ENCODE measurements at places on chromosomes 2 and 18.
A peak's percentile ranks its signal among the peaks of the same experiment; 100 is the strongest.

- DNase-seq = no peak
These were observed 146.6 kb downstream of the CDH19 start for GRCh38 chr18:66457245-66457644.

- DNase-seq = no peak
These were observed 382.3 kb upstream of the NT5C1B start for GRCh38 chr2:18971628-18972027.

DNA sequence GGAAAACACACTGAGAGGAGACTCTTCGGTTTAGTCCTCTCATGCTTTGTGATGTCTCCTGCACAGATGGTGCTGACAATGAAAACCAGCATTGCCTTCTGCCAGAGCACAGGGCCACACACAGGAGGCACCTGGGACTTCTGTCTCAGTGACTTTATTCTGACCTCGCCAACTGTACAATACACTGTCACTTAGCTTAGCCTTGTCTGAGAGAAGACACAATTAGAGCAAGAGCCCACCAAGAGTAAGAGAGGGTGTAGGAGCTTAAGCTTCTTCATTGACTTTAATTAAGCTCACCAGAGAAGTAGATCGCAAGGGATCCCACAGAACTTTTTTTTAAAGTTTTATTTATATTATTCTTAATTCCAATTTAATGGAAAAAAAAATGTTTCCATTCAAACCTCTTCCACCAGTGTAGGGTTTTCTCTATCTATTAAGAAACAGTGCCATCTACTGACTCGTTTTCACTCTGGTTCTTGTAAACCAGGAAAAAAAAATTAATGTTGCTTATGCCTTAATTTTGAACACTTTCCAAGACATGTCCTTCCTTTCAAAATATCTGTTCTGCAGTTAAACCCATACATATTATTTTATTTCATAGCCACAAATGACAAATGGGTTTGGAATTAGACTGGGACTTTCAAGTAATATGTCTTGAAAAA lies 42.4 kb upstream of the DDX18 start:
- DNase-seq = no peak

DNA sequence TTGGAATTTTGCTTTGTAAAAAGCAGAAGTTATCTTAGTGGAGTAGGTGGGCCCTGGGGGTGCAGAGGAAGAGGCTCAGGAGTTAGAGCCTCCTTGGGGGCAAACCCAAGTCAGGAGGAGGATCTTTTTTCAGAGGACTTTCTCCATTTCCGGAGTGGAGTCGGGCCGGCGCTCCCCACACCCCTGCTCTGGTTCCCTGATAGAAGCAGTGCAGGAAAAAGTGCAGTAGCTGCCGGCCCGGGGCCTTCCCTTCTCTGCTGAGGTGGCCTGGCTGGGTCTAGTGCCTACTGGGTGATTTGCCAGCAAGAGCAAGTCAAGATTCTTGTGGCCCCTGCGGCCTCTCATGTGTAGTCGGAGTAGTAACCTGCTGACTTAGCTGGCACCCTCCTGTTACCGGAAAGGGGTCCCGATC lies 124.2 kb upstream of the HS6ST1 start:
- DNase-seq = no peak

- no peak for DNase-seq
These were observed 102.3 kb upstream of the CYRIA start for GRCh38 chr2:16767789-16768476.

GRCh38 chr18:77733292-77733903 lies 483.8 kb downstream of the GALR1 start:
- no peak for DNase-seq

DNA sequence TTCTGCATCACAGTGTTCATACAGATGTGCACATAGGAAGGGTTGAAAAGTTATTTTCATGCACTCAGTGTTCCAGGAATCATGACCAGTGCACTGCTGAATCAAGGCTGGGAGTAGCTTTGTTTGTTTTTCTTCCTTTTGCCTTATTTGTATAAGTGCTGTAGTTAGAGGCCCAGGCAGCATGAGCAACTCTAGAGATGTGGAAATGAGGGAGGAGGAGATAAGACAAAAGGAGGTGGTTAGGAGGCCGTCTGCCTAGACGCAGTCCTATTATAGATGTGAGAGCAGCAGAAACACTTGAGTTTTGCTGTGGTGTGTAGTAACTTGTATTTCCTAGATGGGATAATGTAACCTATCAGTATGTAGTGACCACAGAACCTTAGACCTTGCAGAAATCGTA lies 264.3 kb upstream of the RASGRP3 start:
- no peak for DNase-seq

GRCh38 chr2:130186391-130186790 lies 4.3 kb downstream of the MZT2B start:
- DNase-seq = no peak

- no peak for DNase-seq
These were observed 127.1 kb upstream of the MC4R start for GRCh38 chr18:60499675-60500074.

DNA sequence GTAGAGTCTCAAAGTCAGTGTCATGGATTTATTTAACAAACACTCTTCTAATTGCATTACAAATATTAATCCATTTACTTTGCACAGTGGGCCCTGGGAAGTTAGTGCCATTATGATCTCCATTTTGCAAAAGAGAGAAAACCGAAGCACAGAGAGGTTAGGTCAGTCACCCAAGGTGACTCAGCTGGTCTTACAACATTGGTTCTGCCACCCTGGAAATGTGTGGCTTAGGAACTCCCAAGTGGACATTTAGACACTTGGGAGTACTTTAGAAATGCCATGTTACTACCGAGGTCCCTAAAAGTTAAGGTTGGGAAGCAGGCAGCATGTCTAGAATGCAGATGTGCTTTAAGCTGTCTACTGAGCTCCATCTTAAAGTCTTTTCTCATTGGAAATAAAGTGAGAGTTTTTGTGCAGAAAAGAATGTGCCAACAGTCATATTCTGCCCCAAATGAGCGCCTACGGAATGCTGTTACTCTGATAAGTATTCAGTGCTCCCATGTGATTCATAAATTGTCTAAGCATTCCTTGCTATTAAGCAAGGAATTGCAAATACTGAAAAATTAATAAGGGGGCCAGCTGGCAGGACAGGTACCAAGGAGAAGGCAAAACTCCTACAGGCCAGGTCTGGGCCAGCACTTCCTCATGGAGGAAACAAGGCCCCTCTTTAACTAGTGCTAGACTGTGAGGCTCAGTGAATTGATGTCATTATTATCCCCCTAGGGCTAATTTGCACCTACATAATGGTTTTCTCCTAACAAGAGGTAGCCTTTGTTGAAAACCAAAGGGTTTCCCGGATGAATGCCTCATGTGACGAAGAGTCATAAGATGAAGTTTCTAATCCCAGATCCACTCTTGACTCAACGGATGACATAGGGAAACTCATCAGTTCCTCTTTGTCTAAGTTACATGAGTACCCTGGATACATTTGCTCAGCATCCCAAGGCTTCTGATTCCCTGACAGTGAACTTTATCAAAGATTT lies 16.3 kb downstream of the NRP2 start:
- DNase-seq = no peak

DNA sequence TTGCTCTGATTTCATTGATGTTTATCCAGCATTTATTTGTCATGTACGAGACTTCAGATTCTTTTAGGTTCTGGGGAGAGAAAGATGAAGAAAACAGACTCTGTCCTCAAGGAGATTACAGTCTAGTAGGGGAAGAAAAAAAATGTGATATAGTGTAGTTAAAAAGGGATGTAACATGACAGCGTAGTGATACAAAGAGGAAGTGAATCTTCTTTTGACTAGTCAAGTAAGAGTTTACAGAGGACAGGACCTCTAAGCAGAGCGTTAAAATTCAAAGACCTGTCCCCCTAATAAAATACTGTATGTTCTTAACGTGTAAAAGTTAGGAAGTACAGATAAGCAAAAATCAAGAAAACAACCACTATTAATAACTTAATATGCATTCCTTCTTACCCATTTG lies 47.7 kb downstream of the NCOA1 start:
- no peak for DNase-seq

DNA sequence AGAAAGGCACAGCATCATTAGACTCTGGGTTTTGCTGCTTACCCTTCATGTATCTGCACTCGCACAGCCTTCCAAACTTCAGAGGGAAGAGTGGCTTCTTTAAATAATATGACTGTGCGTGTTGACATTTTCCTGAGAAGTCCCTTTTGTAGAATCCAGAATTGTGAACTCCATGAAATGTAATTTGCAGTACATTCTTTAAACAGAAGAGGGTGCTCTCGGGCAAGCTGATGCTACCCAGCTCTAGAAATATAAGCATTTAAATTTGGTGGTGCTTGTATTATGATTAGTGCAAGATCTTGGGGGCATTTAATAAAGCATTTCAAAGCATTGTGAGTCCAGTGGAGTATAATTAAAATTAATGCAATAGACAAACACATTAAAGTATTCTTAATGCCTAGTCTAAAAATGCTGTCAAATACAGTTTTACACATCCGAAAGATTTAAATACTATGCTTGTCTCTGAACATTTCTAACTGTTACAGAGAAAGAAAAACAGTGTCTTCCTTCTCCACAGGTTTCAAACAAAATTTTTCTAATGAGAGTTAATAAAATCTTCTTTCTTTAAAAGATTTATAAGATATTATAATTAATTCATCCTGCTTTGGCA lies 17.3 kb upstream of the GTF2A1L start:
- no peak for DNase-seq

DNA sequence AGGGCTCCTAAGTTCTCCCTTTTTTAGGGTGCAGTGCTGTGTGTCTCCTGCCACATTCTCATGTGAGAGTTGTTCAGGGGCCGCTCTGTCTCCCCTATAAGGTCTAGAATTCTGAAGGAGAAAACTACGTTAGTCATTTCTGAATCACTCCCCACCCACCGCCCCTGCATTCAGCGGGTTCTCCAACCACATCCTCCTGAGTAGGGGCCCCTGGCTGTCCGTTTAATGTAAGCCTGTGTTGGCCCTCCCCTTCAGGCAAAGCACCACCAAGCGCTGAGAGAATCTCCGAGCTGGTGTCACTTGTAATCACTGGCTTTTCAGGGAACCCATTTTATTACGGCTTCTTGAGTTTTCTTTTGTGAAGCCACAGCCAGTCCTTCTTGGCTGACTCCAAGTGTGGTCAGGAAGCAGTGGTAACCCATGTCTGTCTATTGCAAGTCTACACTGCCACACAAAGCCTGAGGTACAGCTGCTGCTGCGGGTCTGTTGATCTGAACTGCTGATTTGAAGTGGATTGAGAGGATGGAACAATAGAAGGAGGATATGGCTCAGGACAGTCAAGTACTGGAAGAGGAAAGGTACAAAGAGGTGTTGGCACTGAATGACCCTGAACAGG lies 16.9 kb downstream of the LCT start:
- peak; percentile 79 for DNase-seq

DNA sequence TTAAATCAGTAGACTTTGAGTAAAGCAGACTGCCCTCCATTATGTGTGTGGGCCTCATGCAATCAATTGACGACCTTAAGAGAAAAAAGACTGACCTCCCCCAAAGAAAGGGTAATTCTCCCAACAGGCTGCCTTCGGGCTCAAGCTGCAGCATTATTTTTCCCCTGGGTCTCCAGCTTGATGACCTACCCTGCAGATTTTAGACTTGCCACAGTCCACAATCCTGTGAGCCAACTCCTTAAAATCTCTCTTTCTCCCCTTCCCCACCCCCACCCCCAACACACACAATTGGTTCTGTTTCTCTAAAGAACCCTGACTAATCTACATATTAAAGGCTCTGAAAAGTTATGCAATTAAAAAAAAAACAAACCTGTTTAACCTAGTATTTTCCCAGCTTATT lies 89.4 kb downstream of the RNF152 start:
- DNase-seq = no peak

DNA sequence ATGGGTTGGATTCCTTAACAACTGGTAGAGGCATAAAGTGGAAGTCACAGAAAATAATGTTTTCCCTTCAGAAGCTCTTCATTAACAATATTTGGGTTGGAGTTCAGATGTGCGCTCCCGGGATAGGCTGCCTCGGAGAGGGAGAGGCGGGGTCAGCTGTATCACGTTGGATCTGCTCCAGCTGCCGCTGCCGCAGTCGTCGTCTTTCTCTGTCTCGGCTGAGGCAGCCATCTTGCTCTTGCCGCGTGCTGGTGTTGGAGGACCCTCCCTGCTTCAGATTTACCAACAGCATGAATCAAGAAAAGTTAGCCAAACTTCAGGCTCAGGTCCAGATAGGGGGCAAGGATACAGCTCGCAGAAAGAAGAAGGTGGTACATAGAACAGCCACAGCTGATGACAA lies 35.1 kb downstream of the TANC1 start:
- no peak for DNase-seq

DNA sequence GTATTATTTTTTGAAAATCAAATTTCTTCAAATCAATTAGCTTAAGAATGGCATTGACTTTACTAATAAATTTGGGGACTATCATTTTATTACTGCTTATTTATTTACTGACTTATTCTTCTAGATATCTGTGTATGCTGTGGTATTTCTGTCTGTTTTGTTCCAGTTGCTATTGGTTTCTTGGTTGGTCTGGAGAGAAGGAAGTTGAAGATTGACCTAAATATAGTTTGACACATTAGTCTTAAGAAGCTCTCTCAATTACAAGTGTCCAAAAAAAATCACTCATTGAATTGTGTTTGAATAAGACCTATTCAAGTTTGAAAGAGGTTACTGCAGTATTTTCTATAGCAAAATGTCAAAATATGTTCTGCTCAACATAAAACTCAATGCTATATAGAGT lies 153.3 kb upstream of the KYNU start:
- DNase-seq = no peak

DNA sequence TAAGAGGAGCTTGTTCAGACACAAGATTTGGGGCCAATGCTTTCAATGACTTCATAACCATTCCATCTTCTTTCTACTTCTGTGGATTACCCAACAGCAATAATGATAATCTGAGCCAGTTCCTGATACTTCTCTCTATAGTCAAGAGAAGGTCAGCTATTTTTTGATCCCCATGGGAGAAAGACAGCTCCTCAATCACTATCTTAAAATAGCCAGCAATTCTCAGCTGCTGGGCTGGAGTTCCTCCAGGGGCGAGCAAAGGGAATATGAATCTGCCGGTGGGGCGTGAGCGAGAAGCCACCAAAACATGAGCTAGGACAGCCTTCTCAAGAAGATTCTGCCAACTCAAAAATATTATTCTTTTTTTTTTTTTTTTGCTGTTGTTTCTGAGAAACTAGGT lies at the start of gene TMEM182:
TMEM182 (plus strand) TSS at position 269 of the 400 bp plus-strand sequence. CDS start 187 bp downstream, outside the sequence.
- DNase-seq = no peak

DNA sequence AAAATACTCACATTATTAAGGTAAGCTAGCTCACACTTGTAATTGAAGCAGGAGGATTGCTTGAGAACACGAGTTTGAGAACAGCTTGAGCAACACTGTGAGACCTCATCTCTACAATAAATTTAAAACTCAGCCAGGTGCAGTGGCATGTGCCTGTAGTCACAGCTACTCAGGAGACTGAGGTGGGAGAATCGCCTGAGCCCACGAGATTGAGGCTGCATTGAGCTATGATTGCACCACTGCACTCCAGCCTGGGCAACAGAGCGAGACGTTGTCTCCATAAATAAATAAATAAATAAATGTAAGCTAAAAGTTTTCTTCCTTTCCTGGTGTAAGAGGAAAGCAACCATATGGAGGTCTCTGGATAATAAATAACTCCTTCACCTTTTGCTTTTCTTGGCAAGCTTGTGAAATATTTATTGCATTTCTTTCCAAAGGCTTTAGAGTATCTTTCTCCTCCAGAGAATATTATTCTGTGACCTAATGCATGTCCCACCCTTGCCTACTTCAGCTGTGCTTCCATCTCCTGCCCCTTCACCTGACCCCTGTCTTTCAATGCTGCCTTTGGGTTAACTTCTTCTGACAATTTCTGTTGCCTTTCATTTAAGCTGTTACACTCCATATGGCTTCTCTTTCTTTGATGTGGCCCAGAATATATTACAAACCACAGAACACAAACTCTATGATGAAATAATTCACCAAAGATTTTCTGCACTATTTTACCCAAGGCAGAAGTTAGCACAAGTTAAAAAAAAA lies 280.7 kb upstream of the RND3 start:
- DNase-seq = no peak

- no peak for DNase-seq
These were observed 29.7 kb upstream of the APCDD1 start for GRCh38 chr18:10424585-10425307.

Data from stimulated activated CD8-positive, alpha-beta memory T cell treated with anti-CD3 and anti-CD28 coated beads, Interleukin-4, amount 100 ng/mL, for 4 hours (primary cell).